ENCODE measurements at places on chromosomes 7 and 10.

- DNase-seq = no peak
Measured at GRCh38 chr10:99548041-99548530, 15.3 kb downstream of the NKX2-3 start.

- peak; percentile 51 for DNase-seq
Measured at GRCh38 chr7:2474813-2475677, 1.2 kb downstream of the GRIFIN start.

GRCh38 chr7:155190688-155191087 lies 107.0 kb upstream of the INSIG1 start:
- peak; percentile 91 for DNase-seq

DNA sequence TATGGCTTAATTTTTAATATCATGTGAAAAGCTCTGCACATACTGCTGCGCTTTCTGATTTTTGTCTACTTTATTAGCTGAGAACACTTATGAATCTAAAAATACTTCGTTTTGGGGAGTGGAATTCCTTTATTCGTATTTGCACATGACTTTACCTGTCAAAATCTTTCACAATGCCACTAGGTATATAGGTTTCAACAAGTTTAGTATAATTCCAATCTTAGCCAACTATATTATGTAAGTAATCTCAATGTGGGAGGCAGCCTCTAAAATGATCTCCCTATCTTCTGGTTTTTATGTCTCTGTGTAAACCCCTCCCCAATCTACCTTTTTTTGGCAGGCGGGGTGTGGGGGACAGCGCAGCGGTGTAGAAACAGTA lies 55.3 kb downstream of the PARD3 start:
- no peak for DNase-seq

DNA sequence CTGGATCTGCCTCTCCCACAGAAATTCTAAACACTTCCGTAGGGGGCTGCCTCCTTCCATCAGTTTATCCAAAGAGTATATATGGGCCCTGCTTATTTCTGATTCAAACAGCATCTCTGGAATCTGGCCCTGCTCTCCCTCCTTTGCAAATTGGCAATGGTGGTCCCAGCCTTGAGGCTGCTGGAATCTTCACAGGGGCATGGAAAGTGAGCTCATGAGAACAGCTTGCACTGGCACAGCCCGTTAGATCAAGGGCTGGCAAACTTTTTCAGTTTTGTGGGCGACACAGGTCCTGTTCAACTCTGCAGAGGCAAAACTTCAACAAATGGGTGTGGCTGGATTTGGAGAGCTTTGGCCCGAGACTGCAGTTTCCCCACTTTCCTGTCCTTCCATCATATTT lies 526.9 kb downstream of the KCNMA1 start:
- DNase-seq = no peak

DNA sequence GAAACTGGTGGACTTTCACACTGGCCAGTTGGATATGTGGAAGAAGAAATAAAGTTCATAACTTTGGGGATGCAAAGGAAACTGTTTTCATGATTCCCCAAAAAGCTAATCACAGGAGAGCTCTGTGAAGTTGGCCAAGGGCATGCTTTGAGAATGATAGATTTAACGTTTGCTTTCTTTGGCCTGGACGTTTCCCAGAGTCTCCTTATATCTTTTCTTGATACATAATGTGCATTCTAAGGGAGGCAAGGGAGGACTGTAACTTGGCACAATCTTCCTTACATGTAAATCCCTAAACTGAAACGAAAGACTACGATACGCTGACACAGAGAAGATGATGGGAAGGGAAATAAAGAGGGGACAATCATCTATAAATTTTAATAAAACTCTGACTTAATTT lies 176.5 kb upstream of the INHBA start:
- DNase-seq = no peak

DNA sequence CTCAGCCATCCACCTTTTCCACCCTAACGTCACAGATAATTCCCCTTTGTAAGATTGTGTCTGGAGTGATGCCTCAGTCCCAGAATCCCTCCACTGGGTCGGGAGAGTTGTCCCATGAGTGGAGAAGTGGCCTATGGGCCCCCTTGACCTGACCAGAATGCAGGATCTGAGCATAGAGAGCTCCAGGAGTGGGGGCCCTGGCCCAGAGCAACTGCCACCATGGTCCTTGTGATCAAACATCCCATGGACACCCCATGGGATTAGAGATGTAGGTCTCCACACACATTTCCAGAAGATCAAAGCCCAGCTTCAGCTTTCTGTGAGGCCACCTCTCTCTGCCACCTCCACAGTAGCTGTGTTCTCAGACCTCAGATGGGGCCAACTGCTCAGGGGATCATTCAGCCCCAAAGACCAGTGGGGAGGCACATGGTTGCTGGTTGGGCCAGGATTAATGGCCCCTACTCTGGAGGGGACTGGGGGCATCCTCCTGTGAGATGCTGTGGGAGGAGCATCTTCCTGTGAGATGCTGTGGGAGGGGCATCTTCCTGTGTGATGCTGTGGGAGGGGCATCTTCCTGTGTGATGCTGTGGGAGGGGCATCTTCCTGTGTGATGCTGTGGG lies 28.5 kb upstream of the DPYSL4 start:
- no peak for DNase-seq

DNA sequence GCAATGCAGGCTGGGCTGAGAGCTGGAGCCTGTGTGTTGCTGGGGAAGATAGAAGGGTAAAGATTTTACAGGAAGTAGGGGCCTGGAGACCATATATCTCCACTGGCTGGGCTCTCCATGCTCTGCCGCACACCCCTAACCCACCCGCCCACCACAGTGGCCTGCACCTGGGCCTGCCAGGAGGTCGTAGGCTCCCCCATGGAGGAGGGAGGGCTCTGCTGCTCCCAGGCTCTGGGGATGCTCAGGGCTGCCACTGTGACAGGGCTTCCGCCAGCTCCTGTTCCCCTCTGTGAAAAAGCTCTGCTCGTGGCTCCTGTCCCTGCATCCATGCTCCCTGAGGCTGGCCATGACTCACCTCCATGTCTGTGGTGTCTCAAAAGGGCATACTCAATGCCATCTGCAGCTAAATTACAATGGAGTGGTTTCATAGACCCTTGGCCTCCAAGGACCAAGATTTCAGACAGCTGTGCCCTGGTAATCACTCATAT lies 106.0 kb downstream of the CXCL12 start:
- DNase-seq = no peak

- DNase-seq = peak; percentile 85
Measured at GRCh38 chr7:30525429-30525828, 20.8 kb upstream of the GGCT start.

DNA sequence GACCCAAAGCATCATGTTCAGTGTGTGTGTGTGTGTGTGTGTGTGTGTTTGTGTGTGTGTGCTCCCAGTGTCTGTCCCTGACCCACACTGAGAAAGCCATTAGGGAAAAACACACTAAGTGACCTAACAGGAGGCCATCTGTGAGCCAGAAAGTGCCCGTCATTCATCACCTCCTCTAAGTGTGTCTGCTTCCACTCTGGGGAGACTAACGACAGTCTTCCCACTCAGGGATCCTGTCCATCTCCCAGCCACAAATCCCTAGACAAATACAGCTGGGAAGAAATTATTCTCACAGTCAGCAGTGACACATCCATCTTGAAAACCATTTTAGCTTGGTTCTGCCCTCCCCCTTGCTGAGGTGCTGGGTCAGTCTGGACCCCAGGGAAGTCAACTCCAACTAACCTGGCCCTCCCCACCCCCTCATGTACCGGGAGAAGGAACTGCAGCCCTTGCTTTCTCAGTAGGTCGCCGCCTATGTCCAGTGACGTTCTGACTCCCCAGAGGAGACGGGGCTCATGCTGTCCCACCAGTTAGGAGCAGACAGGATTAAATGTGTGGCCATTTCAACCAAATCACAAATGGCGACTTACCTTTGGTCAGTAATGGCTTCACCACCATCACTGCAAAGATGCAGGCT lies 296.5 kb upstream of the ZNF32 start:
- no peak for DNase-seq

GRCh38 chr10:49688261-49688846 lies 8.9 kb downstream of the C10orf53 start:
- DNase-seq = no peak

- DNase-seq = no peak
Measured at GRCh38 chr10:118343115-118343514, 991 bp upstream of the FAM204A start.

DNA sequence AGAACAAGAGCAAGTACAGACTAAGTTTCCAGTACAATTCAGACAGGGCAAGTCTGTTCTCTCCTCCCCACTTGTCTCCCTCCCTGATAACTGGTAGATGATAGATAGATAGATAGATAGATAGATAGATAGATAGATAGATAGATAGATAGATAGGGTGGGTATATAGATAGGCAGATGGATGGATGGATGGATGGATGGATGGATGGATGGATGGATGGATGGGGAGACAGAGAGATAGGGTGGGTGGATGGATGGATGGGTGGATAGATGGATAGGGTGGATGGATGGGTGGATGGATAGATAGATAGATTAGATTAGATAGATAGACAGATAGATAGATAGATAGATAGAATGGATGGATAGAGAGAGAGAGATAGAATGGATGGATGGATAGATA lies 152.8 kb upstream of the MKLN1 start:
- no peak for DNase-seq

- peak; percentile 43 for DNase-seq
Measured at GRCh38 chr10:18312374-18313139, 172.3 kb downstream of the CACNB2 start.

DNA sequence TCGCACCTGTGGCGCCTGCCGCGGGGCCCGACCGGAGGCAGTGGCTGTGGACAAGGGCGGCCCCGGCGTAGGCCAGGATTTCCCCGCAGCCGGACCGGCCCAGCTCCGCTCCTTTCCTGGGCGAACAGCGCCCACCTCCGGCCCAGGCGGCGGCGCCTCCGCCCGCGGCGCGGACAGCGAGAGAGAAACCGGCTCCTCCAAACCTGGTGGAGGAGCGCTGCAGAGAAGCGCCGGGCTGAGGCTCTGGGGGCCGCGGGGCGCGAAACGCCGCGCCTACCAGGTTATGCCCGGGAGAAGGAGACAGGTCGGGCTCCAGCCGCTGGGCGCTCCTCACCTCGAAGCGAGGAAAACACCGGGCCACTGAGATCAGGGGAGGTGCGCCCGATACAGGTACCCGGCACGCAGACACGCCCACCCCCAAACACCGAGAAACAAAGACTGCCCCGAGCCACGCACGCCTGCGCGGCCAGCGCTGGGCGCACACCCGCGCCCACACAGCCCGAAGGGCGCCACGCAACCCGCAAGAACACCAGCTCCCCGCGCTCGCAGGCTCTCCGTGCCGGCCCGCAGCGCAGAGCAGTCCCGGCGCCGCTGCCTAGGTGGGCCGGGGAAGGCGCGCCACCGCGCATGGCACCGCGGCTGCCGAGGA lies 3.3 kb downstream of the GRID1 start:
- DNase-seq = peak; percentile 31

DNA sequence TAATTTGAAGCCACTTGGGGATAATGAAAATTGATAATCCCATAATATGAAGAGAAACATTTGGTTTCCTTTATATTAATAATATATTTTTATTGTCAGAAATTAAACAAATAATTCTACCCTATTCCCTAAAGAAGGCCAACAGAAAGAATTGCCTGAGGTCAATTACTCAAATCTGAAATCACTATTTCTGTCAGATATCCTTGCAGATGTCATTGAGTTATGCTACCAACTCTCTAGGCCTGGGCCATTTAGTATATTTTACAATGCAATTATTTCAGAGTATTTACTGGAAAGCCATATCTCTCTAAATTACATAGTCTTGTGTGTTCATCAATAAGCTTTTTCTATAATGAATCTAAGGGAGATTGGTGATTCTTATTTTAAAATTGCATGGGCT lies 498.1 kb downstream of the KIF20B start:
- DNase-seq = no peak

GRCh38 chr7:158120316-158120715 lies 467.3 kb downstream of the PTPRN2 start:
- no peak for DNase-seq

- no peak for DNase-seq
Measured at GRCh38 chr10:26448706-26449435, 10.7 kb downstream of the APBB1IP start.

GRCh38 chr7:41131956-41132355 lies 570.9 kb downstream of the INHBA start:
- no peak for DNase-seq

- no peak for DNase-seq
Measured at GRCh38 chr7:37065779-37066271, 341.5 kb upstream of the AOAH start.

DNA sequence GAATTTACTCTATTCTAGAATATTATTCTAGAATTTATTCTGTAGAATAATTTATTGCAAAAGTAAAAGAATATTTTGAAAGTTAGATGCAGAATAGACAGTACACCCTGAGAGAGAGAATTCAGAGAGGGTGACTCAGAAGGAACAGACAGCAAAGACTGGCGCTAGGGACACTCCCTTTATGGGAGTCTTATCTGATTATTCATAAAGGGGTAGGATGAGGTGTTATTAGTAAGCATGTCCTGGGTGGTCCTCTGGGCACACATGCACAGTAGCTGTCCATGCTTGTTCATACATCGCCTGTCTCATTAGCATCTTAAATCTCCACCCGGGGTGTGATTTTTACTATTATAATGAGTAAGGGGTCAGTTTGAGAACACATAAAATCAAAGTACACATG lies 100.1 kb downstream of the XPNPEP1 start:
- no peak for DNase-seq

DNA sequence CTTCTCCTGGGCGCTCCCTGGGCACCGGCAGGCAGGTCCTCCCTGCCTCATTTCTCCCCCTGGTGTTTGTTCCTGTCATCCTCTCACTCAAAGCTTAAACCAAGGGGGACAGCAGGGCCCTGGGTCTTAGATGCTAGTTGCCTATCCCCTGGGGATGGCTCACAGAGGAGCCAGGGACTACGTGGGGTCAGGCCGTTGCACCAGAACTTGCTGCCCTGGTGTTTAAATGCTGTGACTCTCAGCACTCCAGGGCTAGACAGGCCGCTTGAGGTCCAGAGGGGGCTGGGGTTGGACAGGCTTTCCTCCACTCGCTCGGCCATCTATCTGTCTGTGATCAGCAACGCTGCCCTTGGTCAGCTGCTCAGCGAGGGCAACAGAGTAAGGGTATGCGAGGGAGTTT lies 340.3 kb downstream of the CXCL12 start:
- DNase-seq = no peak

- DNase-seq = no peak
Measured at GRCh38 chr10:60314069-60314940, 75.4 kb downstream of the ANK3 start.

DNA sequence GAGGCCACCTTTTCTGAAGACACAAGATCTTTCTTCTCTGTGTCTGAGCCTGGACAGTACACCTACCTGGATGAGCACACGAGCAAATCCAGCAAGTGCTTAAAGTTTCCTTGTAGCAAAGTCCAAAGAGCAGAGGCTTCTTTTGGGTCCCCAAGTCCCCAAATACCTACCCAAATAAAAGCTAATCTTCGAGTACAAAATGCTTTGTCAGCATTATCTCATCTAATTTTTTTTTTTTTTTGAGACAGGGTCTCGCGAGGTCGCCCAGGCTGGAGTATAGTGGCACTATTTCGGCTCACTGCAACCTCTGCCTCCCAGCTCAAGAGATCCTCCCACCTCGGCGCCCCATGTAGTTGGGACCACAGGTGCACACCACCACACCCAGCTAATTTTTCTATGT lies 24.6 kb downstream of the MYOF start:
- DNase-seq = no peak

GRCh38 chr7:130959743-130960207 lies 225.8 kb upstream of the KLF14 start:
- peak; percentile 66 for DNase-seq

Measured in K562 (cell line).